T-helper 2 cell (primary cell): ENCODE measurements at places on chromosomes 2 and 18.

- DNase-seq = no peak
Observed at GRCh38 chr2:156672556-156673332, 236.6 kb downstream of the GPD2 start.

DNA sequence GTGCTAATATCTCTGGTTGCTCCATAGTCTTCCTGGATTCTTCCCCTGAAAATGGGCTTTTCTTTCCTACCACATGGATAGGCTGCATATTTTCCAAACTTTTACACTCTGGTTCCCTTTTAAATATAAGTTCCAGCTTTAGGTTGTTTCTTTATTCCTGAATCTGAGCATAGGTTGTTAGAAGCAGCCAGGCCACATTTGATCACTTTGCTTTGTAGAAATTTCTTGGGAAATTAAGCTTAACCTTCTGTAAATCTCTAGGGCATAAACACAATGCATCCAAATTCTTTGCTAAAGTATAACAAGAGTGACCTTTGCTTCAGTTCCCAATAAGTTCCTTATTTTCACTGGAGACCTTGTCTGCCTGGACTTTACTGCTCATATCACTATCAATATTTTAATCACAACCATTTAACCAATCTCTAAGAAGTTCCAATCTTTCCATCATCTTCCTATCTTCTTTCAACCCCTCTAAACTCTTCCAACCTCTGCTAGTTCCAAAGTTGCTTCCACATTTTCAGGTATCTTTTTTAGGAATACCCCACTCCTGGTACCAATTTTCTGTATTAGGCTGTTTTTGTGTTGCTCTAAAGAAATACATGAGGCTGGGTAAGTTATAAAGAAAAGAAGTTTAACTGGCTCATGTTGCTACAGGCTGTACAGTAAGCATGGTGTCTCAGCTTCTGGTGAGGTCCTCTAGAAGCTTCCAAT lies 389.6 kb upstream of the HS6ST1 start:
- DNase-seq = no peak

DNA sequence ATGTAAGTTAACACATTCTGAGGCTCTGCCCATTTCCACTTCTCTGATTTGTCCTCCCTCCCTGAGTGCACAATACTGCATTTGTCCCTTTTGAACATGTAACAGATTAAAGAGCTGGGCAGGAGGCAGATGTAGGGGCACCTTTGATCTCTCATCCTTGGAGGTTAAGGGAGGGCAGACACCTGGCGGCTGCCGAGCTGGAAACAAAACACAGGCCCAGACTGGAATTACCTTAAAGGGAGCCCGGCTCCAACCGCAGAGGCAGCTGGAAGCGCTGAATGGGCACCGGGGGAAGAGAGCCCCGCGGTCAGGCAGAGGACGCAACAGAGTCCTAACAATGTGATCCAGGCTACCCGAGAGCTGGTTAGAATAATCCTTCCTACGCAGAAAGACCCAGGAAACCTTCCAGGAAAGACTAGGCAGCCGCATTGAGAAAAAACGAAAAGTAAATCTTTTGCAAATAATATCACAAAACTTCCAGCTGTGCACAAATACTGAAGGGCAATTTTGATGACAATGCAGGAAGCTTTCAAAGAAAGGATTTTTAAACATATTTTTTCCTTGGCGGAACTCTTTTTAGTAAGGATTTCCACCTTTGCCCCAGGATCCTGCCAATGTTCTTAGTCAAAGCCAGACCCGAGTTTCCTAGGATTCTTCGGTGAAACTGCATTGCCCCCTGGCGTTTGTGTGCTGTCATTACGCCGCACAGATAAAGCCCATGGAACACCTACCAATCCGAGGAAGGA lies 216.0 kb downstream of the TGIF1 start:
- DNase-seq = peak; percentile 70

GRCh38 chr2:196143730-196144131 lies 27.6 kb downstream of the STK17B start:
- no peak for DNase-seq

DNA sequence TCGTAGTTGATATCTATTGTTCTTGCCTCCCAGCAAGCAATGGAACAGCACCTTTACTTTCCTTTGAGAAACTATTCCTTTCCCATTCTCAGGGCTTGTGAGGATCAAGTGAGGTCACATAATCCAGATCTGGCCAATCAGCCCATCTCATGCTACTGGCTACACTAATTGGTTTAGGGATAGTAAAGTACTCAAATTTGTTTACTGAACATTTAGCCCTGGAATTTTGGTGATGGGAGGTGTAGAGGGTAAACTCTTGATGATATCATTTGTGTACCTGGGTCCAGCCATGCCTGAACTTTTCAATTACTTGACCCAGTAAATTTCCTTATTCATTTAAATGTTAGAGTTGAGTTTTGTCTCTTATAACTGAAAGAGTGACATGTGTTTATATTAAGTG lies 195.8 kb upstream of the TNP1 start:
- no peak for DNase-seq

DNA sequence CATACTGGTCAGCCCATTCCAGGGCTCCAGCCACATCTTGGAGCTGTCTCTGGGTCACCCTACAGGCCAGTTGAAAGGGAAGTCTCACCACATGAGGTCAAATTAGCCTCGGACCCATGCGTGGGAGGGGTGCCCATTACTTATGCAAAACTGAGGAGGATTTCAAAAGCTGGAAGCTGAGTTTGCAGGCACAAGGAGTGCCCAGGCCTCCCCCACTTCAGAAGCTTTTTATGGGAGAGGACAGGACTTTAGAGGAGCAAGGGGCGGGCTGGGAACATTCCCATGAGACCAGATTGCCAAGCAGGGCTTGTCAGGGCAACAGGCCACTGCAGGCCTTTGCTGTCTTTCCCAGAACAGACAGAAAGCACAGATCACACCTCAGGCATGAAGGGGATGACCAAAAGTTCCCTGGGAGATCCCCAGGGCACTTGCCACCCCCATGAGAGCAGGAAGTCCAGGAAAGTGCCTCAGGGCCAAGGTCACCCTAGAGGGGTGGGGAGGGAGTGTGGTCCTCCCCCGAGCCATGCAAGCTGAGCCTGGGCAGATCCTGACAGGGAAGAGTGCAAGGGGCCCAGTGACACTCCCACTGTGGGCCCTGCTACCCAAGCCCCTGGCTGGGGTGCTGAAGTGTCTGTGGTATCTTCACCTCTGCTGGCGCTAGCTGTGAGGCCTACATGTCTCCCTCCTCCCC lies 267.7 kb downstream of the BCL11A start:
- DNase-seq = no peak

GRCh38 chr2:37786854-37787253 lies 115.4 kb upstream of the CDC42EP3 start:
- no peak for DNase-seq

DNA sequence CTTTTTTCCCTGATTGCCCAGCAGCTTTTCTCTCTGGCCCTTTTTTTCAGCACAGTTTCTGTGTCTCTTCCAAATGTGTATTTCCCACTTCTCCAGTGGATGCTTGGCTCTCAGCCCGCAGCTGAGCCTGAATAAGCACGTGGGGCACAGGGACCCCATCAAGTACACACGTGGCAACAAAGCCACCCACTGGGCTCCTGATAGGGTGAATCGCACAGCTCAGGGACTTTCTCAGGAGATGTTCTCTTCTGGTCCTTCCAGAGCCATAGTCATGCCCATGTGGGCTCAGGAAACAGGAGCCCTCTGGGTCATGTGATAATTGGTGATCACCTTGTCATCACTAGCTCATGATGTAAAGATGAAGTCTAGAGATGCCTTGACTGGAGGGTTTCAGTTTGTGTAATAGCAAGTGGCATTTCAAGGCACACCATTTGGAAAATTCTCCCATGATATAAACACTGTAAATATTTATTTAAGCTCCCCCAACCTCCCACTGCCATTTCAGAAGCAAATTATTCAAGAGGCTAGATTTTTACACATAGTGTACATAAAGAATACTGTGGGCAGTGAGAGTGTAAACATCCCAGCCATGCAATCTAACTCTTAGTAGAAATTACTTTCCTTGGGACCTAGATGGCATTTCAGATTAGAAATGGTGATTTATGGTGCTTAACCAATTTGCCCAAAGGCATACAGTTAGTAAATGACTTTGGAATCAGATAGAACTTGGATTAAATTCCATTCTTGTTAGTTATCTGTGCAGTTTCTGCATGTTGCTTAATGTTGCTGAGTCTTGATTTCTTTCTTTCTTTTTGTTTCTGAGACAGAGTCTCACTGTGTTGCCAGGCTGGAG lies 597.5 kb downstream of the SLC4A3 start:
- DNase-seq = no peak

- DNase-seq = no peak
Observed at GRCh38 chr2:19807866-19808265, 93.9 kb downstream of the TTC32 start.

DNA sequence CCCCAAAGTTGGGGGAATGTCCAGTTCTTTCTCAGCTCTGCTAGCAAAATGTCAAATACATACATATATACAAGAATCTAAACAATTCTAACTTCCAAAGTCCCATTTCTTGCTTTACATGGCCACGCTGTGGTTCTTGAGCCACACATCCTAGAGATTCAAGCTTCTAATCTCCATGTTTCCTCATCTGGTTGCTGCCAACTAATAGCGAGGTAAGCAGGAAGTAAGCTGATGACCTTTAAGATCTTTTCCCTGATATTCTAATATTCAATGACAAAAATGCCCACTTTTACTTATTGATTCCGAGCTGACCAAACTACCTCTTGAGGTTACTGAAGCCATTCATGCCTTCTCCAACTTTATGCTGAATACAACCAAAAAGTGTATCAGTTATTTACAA lies 3.3 kb downstream of the VPS54 start:
- DNase-seq = no peak

- DNase-seq = no peak
Observed at GRCh38 chr2:25257032-25257552, 84.6 kb downstream of the DNMT3A start.

DNA sequence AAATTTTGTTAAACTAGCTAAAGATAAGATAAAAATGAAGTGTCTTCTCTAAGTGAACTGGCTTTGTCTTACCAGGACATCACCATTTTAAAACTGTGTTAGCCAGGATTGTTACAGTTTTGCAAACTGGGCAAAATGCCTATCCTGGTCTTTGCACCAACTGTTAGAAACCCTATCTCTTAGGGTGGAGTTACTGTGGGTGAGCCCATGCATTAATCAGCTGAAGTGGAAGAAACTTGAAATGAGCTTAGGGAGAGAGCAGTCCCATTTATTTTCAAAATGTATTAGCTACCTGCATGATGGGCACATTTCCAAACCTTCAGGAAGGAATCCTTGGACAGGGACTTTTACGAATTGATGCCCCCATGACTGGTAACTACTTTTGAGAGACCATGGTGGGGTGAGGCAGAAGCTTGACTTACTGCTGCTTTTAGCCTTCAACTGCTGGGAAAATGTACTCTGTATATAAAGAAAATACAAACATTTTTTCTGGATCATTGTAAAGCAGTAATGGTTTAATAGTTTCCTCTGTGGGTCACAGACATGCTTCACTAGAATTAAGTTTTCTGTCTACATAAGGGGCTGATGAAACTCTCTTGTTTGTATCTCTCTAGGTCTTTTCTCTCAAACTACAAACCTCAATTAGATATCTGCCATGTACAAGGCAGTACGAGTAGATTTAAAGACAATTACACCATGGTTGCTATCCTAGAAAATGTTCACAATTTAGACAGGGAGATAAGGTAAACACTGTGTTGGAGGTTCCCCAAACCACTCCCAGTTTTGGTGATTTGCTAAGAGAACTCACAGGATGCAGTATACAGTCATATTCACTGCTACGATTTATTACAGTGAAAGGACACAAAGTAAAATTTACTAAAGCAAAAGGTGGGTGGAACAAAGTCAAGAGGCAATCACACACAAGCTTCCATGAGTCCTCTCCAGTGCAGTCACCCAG lies 321.4 kb upstream of the MMADHC start:
- DNase-seq = no peak

DNA sequence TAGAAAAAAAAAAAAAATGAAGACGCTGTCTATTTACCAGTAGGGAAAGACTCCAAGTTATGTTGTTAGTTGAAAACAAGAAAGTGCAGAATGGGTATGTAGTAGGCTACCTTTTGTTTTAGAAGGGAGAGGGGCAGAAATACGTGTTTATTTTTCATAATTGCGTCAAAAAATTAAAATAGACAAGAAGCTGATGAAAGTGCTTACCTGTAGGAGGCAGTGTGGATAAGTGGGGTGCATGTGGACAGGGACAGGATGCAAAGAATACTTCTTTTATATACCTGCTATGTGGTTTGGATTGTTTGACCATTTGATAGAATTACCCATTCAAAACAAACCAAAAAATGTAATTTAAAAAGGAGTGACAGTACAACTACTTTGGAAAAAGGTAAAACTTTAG lies 3.0 kb upstream of the GCG start:
- DNase-seq = no peak

GRCh38 chr2:25690058-25690457 lies 16.7 kb upstream of the DTNB start:
- DNase-seq = no peak

- no peak for DNase-seq
Observed at GRCh38 chr18:61572871-61573270, 239.6 kb downstream of the CDH20 start.

DNA sequence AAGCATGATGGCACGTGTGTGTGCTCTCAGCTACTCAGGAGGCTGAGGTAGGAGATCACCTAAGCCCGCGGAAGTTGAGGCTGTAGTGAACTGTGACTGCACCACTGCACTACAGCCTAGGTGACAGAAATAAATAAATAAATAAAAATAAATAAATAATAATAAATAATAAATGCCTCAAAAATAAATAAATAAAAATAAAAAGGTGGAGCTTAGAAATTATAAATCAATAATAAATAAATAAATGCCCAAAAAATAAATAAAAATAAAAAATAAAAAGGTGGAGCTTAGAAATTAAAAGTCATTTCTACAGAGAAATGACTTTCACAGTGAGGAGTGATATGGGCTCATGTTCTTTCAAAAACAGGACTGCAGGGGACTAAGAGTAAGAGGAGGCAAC lies 6.0 kb upstream of the MALL start:
- DNase-seq = no peak

GRCh38 chr2:98240786-98241398 lies 105.4 kb upstream of the CNGA3 start:
- DNase-seq = no peak

GRCh38 chr2:58865436-58865835 lies 624.3 kb upstream of the FANCL start:
- DNase-seq = no peak

GRCh38 chr2:232772531-232772930 lies 3.8 kb downstream of the KCNJ13 start:
- no peak for DNase-seq

- DNase-seq = no peak
Observed at GRCh38 chr18:67875944-67876343, 359.4 kb upstream of the DSEL start.

DNA sequence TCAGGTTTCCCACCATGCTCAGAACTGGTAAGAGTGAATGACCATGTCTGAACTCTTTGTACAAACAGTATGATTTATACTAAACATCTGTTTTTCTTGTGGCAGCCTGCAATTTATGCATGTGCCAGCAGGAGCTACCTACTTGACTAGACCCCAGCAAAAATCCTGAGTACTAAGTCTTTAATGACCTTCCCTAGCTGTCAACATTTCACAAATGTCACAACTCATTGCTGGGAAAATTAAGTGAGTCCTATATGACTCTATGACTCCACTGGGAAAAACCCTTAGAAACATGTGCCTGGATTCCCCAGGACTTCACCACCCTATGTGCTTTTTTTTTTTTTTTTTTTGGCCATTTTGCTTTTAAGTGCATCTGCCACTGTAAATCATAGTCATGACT lies 1225.8 kb downstream of the SUCLG1 start:
- DNase-seq = no peak
